SW480 (cell line): ENCODE measurements at places on chromosomes 5 and 9.

- no peak for DNase-seq
These were observed 156.2 kb upstream of the CCDC152 start for GRCh38 chr5:42600441-42600840.

DNA sequence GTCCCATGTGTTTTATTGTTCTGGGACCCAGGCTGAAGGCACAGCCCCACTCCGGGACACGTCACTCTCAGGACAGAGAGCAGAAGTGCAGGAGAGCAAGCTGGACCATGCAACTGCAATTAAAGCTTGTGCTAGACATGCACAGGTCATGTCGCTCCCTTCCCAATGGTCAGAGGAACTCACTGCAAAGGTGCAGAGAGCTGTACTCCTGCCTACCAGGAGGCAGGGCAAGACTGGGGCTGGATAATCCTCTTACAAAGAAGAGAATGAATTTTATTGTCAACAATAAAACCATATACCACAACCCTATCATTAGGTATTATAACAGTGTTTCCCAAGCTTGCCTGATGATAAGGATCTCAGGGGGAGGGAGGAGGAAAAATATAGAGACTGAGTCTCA, 74.0 kb upstream of the NEK6 start:
- DNase-seq, result no peak

- no peak for DNase-seq
These were observed 217.4 kb upstream of the FBXL7 start for GRCh38 chr5:15282611-15283010.

DNA sequence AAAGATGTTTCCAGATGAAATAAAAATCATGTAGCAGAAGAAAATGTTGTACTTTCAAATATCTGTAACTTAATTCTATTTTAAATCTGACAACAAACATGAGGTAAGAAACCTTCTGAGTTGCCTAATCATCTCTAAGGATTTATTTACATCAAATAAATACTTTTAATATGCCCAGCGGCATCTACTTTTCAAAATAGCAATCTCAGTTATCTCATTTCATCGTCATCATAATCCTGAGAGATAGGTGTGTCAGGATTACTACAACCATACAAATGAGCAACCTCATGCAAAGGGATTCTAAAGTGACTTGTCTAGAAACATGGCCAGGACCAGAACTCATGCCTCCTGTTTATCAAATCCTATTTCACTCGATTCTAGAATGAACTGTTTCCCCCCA, 49.5 kb downstream of the DENND1A start:
- no peak for DNase-seq

- DNase-seq, result no peak
These were observed 9.6 kb downstream of the PFDN1 start for GRCh38 chr5:140293091-140293848.

DNA sequence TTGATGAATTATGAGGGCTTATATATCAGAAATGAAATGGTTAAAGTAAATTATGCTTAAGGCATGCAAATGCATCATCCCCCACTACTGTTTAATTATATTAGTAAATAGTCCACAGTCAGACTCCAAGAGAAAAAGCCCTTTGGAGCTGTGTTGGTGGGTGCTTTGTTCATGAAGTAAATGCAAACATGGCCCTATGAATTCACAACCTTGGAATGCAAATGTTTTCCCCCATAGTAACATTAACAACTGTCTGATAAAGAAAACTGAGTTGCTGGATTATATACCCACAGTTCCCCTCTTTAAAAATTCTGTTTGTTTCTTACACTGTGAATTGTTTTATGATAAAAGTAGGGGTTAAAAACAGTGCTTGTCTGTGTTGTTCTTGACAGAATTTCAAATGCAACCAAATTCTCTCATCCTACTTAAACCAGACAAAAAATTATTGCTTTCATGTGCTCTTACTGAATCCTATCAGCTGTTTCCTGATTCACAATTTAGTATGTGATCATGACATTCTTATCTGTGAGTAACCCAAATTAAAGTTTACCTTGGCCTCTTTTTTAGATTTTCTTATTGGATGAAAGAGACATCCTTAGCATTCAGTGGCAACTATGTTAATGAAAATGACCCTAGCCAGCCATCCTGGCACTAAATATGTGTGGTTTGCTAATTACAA, 48.5 kb upstream of the SNCAIP start:
- DNase-seq, result no peak

GRCh38 chr5:151775025-151775606, 3.4 kb downstream of the G3BP1 start:
- DNase-seq, result no peak

GRCh38 chr9:98368366-98369065, 113.1 kb upstream of the TBC1D2 start:
- DNase-seq, result no peak

DNA sequence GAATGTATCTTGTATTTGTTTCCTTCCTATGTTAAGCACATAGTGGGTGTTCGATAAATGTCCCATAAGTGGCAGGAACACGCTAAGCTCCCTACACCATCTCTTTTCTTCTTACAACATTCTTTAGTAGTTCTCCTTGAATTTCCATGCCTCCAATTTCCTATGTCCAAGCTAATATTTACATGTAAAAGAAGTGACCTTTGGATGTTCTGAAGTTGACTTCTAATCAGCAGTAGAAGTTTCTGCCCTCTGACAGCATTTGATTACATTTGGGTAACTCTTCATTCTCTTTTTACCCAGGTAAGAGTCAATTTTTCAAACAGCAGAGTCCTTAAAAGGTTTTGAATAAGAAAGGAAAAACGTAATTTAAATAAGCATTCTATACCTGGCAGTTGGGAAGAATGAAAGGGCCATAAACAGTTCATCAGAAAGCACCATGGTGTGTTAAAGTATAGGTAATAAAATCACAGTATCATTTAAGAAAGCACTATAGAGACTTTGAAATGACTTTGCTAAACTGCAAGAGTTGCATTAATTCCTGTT, 78.9 kb downstream of the TRPM3 start:
- no peak for DNase-seq
